ENCODE measurements at places on chromosomes 16 and 17.

- no peak for DNase-seq
Measured at GRCh38 chr16:87273471-87274030, 43.6 kb downstream of the C16orf95 start.

DNA sequence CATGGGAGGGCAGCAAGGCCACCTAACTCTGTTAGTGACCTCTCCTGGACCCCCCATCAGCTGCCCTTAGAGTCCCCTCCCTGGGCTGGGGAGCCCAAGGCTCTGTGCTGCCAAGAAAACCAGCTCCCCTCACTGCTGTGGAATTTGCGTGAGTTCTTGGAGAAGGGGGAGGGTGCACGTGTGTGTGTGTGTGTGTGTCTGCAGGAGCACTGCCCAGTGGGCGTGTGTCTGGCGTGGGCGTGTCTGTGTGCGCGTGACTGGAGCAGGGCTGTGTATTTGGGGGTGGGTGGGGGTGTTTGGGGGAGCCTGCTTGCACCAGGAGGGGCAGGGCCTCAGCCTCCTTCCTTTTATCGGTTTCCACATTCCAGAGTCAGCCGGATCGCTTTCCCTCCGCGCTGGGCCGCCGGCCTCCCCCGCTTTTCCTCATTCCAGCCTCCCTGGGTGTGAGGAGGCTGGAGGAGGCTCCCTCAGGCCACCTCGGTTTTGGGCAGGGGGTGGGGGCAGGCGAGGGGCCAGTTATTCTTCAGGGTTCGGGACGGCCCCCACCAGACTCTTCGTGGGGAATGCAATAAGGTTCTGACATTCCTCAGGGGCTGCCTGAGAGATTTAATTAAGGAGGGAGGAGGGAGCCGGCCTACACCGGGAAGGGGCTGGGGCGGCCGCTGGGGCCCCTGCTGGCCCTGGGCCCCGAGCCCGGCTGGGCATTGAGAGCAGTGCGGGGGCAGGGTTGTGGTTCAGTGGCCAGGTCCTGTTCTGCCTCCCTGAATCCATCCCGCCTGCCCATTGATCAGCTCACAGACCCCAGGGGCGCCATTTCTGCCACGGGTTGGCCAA is 2.5 kb downstream of the VASN start:
- DNase-seq: peak; percentile 50

GRCh38 chr17:65557349-65558310 is 3.8 kb downstream of the AXIN2 start:
- no peak for DNase-seq

GRCh38 chr16:85819771-85820170 is 20.3 kb downstream of the COX4I1 start:
- no peak for DNase-seq

DNA sequence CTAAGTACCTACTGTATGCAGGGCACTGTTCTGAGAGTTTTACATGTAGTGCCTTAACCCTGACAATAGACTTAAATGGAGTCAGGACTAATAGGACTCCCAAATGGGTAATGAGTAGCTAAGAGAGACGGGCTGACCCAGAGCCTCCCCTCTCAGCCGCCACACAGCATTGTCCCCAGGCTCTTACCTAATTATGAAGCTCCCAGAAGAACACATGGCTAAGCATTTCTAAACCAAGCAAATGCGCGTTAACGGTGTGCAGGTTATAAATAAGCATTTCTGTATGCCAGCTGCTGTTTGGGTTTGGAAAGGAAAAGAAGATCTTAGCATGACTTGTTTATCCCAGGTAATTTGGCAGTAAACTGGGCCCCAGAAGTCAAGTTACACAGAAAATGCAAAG is 14.3 kb downstream of the KATNIP start:
- no peak for DNase-seq

GRCh38 chr16:49499869-49500610 is 126.4 kb downstream of the C16orf78 start:
- DNase-seq: no peak

DNA sequence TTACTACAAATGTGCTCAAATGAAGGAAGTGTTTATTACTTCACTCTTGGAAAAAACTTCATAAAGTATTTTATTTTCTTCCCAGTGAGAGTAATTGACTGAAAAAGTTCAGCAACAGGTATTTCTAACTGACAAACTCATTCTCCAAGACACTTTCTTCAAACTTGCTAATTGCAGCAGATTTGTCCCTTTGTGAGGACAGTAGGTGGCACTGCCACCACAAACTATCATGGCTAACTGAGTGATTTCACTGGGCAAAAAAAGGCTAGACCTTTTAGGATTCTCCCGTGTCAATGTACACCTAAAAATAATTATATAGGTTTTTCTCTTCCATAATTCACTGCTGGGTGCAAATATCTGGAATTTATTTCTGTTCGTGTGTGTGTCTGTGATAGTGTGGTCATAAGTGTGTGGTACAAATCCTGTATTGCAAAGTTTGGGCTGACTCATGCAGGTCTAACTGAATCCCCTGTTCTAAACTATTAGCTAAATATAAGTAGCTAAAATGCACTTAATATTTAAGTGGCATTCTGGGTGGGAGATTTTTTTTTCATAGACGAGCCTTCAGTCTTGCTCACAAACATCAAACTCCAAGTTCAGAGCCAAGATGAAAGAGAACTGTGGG is 3.9 kb downstream of the HS3ST3A1 start:
- no peak for DNase-seq

DNA sequence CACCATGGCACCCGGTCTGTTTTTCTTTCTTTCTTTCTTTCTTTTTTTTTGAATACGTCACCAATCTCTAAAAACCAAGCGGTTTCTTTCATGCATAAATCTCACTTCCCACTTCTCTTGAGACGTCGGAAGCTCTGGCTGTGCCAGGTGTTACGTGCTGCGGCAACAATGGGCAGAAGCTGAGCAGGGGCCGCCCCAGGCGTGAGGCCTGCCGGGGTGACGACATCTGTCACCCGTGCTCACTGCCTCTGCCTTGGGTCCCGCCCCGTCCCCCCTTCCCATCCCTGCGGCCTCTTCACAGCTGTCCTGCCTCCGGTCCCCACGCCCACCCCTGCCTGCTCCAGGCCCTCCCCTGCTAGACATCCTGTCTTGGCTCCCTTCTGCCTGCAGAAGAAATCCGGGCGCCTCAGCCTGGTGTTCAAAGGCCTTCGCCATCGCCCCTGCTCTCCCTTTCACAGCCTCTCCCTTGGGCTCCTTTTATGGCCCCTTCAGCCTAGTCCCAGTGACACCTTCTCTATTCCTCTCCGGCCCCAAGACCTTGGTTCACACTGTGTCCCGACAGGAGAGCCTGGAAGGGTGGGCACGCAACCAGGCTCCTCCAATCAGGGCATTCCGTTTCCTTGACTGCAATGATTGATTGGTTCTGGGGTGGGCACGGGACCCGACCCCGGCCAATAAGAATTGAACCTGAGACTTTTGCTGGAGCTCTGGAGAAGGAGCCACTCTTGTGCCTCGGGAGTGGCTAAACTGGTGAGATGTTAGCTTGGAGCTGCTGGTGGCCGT is 4.8 kb downstream of the P2RX1 start:
- DNase-seq: no peak

- no peak for DNase-seq
Measured at GRCh38 chr16:80695020-80695419, 109.4 kb downstream of the CDYL2 start.

- DNase-seq: no peak
Measured at GRCh38 chr16:87414251-87414680, 22.1 kb downstream of the MAP1LC3B start.

GRCh38 chr17:73561111-73561510 is 83.1 kb downstream of the SDK2 start:
- no peak for DNase-seq

- DNase-seq: no peak
Measured at GRCh38 chr16:229731-230281, 557 bp upstream of the LUC7L start.

- no peak for DNase-seq
Measured at GRCh38 chr17:16129441-16130205, 85.7 kb downstream of the NCOR1 start.

DNA sequence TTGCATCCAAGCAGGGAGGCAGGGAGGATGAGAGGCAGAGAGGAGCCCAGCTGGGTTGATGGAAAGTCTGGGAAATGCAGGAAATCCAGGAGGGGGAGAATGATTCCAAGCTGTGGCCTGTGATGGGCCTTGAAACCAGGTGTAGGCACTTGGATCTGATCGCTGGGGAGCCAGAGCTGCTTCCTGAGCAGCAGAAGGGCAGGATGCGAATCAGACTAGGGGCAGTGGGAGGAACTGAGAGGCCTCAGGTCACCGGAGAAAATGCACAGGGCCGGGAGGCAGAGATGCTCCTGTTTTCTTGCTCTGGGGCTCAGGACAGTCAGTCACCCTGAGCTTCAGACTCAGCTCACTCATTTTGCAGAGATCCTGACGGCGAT is 29.6 kb upstream of the MEOX1 start:
- no peak for DNase-seq

DNA sequence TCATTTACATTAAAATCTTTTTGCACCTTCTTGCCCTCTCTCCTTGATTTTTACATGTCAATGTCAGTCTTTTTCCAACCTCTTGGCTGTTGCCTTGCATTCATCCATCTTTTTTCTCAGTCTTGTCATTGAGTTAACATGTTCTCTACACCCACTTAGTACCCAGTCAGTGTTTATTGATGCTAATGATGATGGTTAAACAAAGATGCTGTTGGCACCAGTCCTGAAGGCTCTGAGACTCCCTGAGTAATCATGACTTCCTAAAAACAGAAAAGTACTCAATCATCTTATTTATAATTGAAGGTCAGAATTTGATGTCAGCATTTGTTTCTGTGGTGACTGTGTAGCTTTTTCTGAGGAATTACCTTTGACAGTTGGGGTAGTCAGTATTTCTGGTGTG is 104.5 kb downstream of the NLK start:
- DNase-seq: no peak

DNA sequence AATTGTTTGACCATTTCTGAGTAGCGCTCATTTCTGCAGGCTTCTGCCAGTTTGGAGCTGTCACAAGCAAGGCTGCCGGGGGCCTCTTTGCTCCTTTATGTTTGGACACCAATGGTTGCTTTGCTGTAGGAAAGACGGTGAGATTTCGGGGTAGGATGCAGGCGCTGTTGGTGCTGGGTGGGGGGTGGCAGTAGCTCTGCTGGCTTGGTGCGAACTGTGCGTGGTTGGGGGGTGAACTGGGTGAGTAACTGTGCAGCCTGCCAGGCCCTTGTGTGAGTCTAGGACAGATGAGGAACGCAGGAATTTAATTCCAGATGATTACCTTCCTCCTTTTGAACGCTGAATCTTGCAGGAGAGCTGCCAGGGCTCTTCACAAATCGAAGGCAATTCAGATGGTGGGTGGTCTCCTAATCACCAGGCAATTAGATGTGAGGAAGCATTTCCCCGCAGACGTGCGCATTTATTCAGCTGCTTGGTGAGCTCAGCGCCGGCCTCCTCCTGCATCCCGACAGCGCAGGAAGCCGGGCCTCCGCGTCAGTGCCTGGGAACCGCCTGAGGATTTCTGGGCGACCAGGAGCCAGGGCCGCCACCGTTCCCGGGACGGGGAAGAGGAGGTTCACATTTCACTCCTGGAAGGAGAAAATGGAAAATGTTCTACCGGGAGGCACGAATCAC is 154.4 kb downstream of the FOXL1 start:
- DNase-seq: no peak

GRCh38 chr17:75917917-75918445 is 13.3 kb upstream of the MRPL38 start:
- DNase-seq: no peak

DNA sequence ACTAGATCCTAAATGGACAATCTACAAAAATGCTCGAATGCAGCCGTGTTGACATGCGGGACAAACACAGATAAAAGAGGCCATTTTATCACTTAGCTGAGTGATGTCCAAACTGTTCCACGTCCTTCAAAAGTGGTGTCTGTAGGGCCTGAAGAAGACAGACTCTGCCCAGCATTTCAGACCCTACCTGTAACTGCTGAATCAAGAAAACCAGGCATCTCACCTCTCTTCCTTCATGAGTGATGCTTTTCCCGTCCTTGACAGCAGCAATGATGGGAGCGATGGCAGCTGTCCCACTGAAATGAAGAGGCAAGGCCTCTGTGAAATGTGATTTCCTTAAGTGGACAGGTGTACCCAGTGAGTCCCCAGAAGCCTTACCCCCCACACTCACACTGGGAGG is 12.3 kb downstream of the ELAC2 start:
- no peak for DNase-seq

GRCh38 chr16:59950431-59950830 is 1216.3 kb upstream of the GOT2 start:
- no peak for DNase-seq

GRCh38 chr17:10022416-10022815 is 117.3 kb upstream of the RCVRN start:
- no peak for DNase-seq

DNA sequence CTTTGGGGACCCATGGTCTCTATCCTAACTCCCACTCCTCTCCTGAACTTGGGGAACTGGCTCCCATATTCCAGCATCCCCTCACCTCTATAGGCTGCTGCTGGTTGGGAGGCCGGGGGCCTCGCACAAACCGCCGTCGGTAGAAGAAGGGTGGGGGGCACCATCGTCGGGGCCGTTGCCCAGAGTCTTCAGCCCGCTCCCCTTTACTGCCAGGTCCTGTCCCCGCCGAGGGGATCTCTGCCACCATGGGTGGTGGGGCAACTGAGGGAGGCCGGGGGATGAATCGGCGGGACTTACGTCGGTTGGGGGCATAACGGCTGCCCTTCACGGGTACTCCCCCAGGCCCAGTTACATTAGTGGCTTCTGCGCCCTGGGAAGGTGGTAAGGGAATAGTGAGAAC is 4.3 kb downstream of the YBX2 start:
- DNase-seq: no peak

Data from amygdala (tissue), 56 donors.